Hematopoietic multipotent progenitor cell (in vitro differentiated cells): ENCODE measurements at places on chromosomes 7 and 10.
A peak's percentile ranks its signal among the peaks of the same experiment; 100 is the strongest.

DNA sequence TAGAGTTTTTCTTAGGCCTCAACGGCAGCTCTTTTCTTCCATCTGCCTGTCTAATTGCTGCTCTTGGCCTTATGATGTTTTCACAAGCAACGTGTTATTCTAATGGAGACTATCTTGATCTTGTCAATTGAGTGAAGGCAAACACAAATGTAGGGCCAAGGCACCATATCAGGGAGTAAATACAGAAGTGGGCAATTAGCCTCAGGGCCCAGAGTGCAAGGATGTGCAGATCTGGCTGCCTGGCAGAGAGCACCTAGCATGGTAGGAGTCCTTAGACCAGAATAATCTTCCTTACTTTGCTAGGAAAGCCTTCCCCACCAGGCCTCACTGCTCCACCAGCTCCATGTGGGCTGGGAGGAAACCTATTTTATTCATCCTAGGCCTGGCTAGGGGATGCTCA lies 590.9 kb downstream of the LRMDA start:
- no peak for DNase-seq

GRCh38 chr10:17993361-17993760 lies 41.6 kb downstream of the SLC39A12 start:
- no peak for DNase-seq

DNA sequence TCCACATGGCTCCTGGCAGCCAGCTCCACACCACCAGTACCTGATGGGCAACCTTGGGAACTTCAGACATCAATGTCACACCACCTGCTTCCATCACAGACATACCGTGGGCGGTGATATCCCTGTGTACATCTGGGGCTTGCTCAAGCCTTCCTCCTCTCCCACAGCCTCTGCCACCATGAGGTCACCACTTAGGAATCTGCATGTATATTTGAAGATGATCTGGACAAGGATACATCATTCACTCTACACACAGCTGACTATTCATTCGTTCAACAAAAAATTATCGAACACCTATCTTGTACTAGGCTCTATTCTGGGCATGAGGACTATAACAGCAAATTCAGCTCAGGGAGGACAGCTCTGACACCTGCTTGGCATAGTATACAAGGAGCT lies 6.8 kb downstream of the DLG5 start:
- DNase-seq = no peak

- no peak for DNase-seq
Observed at GRCh38 chr10:11249152-11249807, 231.6 kb downstream of the CELF2 start.

GRCh38 chr7:32639122-32639521 lies 143.8 kb downstream of the AVL9 start:
- DNase-seq = no peak

GRCh38 chr7:29565224-29565630 lies 1.6 kb downstream of the PRR15 start:
- DNase-seq = no peak

DNA sequence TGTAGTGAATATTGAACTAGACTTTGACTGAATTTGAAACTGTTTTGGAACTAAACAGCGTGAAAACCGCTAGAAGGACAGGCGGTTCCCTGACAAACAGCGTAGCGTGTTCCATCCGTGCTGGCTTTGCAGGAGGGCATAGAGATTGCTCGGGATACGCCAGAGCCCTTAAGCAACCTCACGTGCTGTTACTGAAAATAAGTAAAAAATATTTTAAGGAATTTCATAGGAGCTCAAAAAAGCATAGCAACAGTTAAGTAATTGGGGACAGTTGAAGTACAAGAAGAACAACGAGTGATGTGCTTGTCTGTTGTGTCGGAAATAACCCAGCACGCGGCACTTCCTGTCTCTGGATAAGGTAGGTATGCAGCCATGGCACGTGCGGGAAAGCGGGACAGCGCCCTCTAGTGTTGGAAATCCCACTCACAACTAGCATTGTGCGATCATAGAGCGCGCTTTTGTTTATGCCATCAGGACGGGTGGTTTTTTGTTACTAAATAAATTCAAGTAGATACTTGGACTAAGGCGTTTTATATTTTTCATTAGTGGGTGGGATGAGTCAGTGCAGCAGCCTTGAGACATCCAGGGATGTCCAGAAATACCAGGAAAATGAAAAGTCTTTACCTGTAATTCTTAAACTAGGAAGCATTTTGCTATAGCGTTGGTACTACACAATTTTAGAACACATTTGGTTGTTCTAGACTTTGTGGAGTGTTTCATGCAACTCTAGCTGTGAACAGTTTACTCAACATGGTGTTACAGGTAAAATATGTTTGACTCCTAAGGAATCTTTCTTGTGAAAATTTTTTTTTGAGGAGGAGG lies 50.4 kb downstream of the DNAJB6 start:
- peak; percentile 88 for DNase-seq

DNA sequence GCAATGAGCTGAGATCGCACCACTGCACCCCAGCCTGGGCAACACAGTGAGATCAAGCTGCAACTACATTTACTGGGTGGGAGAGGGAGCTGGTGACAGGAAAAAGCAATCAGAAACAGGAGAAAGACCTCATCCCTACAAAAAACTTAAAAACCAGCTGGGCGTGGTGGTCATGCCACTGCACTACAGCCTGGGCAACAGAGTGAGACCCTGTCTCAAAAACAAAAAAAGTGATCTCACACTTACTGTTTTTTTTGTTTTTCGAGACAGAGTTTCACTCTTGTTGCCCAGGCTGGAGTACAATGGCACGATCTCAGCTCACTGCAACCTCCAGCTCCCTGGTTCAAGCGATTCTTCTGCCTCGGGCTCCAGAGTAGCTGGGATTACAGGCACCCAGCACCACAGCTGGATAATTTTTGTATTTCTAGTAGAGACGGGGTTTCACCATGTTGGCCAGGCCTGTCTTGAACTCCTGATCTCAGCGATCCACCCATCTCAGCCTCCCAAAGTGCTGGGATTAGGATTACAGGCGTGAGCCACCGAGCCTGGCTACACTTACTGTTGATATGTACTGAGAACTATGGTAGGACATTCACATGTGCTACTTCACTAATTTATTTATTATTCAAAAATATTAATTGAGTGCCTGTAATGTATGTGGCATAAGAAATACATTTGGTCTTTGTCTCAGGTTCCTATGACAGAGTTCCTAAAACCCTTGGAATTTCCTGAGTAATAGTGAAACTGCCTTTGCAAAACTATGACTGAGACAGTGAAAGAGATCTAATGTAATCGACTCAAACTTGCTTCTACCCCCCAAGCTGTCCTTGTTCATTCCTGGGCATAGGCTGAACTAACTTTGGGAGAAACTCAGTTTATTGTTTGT lies 27.7 kb upstream of the NRBF2 start:
- DNase-seq = no peak

- DNase-seq = no peak
Observed at GRCh38 chr7:47188136-47188535, 393.8 kb downstream of the TNS3 start.

- DNase-seq = no peak
Observed at GRCh38 chr10:101797403-101798059, 14.3 kb upstream of the NPM3 start.

DNA sequence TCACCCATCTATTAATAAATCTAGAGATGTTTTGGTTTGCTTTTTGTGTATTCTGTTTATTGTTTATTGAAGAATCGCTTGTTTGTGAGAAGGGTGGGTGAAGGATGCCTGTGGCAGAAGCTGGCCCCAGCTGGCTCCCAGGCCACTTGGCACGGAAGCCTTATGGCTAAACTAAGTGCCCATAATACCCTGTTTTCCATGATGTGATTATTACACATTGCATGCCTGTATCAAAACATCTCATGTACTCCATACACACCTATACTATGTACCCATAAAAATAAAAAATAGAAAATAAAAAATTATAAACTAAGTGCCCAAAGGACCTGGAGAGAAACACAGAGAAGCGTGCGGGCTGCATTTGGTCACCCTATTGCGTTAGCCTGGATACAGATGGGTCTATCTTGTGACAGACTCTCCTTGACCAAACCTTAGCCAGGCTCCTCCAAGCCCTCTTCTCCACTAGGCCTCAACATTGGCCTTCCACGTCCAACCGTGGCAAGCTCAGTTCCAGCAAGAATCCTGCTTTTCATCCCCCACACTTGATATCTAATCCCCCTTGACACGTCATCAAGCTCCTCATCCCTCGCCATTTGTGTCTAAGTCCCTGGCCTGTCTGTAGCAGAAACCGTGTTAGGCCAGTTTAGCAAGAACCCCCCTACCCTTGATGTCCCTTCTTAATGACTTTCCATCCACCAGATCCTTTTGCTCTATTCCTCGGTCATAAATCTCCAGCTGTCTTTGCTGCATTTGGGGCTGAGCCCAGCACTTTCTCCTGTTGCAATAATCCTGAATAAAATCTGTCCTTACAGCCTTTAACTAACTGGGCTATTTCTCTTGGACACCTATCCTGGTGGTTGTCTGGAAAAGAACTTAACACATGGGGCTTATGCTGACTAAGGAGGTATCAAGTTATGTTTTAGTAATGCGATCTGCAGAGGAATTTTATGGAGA lies 245.2 kb downstream of the TNS3 start:
- DNase-seq = no peak

GRCh38 chr10:12605580-12606405 lies 256.4 kb downstream of the CAMK1D start:
- DNase-seq = peak; percentile 38

- DNase-seq = no peak
Observed at GRCh38 chr7:27243340-27244163, 950 bp downstream of the EVX1 start.

DNA sequence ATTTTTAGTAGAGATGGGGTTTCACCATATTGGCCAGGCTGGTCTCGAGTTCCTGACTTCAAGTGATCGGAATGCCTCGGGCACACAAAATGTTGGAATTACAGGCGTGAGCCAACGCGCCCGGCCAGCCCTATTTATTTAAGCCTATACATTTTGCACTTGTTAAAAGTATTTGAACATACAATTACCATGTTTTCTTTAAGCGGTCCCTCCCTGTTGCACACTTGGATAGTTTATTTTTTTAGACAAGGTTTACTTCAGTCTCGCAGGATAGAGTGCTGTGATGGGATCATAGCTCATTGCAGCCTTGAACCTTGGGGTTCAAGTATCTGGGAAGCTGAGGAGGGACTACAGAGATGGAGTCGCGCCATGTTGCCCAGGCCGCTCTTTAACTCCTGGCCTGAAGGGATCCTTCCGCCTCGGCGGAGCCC lies 35.7 kb upstream of the SRRM3 start:
- DNase-seq = no peak

DNA sequence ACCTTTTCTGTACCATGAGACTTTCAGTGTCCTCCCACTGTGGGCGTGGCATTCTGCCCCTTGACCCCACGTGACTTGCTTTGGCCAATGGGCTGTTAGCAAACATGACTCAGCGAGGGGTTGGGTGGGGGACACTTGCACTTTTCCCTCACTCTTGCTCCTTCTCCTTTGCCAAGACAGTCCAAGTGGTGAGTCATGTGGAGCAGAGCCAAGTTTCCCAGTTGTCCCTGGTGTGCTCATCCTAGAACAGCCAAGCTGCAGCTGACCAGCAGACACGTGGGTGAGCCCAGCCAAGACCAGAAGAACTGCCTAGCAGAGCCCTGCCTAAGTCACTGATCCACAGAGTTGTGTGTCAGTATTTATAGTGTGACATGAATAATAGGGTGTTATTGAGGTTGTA lies 82.8 kb upstream of the CPXM2 start:
- DNase-seq = no peak

DNA sequence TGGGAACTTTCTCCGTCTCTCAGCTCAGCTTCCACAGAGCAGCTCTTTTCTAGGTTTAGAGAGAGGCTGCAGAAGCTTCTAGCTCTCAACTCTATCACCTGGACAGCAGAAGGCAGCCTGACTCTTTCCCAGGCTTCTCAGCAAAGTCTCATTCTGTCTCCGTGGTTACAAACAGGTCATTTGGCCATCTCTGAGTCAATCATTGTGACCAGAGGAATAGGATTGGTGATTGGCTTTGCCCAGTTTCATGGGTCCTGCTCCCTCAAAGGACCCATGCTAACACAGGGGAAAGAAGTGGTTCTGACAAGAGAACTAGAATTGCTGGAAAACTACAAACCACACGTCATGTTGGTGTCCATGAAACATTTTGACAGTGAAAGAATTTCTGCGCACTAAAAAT lies 43.6 kb downstream of the PRR15 start:
- no peak for DNase-seq

GRCh38 chr10:72846238-72846637 lies 47.3 kb upstream of the OIT3 start:
- DNase-seq = no peak

GRCh38 chr7:140267381-140268226 lies 90.8 kb upstream of the KDM7A start:
- DNase-seq = no peak
